ENCODE measurements at places on chromosomes 16 and 17.

- DNase-seq: no peak
Measured at GRCh38 chr16:26697807-26698206, 368.9 kb upstream of the C16orf82 start.

DNA sequence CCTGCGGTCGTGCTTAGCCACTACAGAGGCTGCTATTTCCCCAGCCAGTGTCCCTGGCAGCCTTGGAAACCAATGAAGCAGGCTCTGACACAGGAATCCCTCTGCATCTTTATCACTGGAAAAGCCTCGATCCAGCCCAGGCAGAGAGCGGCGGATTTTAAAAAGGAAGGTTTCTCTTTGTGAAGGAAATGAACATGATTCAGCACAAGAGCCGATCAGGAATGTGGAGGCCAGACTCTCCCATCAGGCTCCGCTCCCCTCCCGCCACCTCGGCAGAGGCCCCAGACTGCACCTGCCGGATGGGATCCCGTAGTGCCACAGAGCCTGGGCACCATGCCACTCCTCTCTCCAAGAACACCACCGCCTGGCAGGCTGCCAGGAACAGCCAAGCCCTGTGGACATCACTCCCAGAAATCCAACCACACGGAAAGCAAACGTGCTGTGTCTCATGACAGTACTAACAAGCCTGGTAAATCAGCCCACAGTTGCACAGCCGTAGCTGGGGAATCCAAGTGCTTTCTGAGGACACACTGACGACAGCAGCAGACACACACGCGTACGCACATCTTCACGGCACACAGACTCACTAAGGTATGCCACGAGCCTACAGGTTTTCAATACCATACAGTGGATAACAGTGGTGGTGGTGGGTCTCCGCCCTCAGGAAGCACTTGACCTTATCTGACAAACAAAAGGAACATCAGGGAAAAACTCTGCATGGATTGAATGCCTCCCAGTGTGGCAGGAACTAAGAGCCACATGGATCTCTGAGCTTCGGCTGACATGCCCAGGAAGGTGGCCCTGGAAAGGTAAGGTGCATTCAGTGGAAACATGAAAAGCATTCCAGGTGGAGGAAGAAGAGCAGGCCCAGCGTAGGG is 5.4 kb downstream of the LRRC75A start:
- no peak for DNase-seq

DNA sequence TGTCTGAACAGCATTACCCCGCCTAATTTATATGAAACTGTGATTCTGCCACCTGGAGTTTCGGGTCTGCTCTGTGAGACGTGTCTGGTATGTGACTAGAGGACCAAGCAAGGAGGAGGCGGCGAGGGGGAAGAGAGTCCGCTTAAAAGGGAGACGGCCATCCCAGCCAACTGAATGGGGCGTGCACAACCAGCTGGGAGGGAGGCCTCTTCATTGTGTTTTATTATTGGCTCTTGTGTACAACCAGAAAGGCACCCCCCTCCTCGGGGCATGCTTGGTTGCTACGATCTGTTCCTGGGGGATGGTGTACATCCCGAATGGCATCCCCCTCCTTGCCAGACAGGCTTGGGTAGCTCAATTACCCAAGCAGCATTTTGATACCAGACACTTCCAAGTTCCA is 384.5 kb upstream of the SALL1 start:
- no peak for DNase-seq

DNA sequence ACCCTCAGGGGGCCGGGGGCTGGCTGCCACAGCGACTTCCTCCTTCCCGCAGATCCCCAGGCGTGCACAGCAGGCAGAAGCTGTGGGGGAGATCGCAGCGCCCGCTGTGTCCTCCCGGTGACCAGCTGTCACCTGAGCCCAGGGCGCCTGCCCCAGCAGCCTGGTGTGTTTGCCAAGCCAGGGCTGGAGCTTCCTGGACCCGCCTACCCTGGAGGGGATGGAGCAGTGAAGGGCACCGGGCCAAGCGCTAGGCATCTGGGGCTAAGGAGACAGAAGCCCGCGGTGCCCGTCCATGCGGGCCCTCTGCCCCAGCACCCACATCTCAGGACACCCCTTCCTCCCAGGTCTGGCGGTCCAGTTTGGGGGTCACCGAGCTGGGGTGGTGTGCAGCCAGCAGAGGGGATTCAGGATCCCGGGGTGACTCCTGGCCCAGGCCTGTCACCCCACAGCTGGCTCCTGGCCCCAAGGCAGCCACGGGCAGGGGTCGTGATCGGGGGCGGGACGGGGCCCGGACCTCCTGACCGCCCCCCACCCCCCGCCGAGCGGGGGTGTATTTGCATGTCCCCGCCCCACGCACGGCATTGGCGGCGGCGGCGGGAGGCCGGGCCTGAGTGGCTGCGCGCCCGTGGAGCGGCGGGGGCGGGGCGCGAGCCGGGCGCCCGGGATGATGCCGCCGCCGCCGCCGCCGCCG is at the start of gene RAB26:
Gene RAB26 (plus strand): TSS at position 645 of the 691 bp plus-strand sequence. CDS start 159 bp downstream, outside the sequence.
- DNase-seq: peak; percentile 49

DNA sequence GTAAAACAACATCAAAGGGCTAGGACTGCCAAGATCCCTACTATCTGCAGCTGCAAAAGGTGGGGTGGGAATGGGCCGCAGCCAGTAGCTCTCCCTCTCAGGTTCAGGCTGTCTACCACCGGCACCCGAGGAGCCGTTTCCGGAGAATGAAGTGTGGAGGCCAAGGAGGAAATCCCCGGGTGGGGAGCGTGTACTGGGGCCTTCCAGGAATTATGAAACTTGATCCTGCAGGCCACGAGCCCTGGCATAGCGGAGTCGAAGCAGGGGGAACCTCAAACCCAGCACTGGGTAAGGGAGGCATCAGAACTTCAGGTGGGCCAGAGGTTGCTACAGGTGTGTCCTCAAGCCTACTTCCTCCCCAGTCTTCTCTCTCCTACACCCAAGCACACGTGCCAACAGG is 5.1 kb downstream of the INPP5K start:
- DNase-seq: no peak

GRCh38 chr16:28290859-28291254 is 1.5 kb upstream of the SBK1 start:
- DNase-seq: no peak

- DNase-seq: no peak
Measured at GRCh38 chr16:57299009-57299718, 14.7 kb upstream of the PLLP start.

DNA sequence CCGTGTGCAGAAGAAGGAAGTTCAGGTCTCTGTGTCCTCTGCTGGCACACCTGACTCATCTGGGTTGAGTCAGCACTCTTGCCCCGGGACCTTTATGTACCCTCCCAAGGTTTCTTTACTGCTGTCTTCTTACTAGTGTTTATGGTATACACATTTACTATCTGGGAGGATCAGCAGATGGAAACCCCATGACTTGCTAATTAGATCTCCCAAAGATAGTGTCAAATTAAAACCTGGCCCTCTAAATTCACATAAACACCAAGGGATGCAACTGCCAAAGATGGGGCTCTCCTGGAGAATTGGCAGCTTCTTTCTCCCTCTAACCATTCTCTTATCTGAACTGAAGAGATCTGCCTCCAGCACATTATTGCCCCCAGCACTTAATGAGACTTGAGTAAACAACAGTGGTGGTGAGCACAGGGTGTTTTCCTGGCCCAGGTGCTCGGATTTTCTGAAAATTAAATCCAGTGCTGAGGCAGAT is 718.1 kb upstream of the SOX9 start:
- DNase-seq: no peak

GRCh38 chr17:44307387-44308186 is 814 bp upstream of the RUNDC3A start:
- DNase-seq: no peak

DNA sequence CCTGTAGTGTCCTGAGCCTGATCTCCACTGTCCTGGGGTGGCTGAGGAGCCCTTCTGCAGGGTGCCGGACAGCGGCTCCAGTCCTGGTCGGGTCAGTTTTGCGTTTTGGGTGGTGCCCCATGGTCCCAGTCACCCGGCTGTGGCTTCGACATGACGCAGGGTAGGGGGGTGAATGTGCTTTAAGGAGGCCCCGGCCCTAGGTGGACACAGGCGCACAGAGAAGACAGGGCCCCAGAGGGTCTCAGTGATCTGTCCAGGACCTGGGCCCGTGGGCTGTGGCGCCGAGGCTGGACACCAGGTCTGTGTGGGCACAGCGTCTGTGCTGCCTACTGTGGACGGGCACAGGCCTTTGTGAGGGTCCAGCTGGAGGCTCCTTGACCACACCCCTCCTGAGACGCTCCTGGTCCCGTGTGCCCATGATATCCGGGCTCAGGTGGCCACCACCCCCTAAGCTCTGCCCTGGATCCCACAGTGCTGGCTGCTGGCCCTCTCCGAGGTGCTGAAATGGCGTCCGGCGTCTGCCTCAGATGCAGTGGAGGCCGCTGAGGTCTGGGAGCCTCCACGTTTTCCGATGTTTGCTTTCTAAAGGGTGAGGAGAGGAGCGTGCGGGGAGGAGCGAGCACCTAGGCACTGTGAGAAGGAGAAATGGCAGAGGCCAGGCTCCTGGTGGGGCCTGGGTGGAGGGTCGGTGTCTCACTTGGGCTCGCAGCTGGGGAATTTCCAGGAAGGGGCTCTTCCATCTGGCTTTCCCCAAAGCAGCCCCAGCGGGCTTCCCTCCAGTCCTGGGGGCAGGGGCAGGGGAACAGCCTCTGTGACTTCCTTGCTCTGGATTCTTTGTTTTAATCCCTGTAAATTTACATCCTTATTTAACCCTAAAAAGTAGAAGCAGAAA is 56.1 kb upstream of the ACSF3 start:
- peak; percentile 34 for DNase-seq

GRCh38 chr16:62644030-62644812 is 608.0 kb upstream of the CDH8 start:
- DNase-seq: no peak

DNA sequence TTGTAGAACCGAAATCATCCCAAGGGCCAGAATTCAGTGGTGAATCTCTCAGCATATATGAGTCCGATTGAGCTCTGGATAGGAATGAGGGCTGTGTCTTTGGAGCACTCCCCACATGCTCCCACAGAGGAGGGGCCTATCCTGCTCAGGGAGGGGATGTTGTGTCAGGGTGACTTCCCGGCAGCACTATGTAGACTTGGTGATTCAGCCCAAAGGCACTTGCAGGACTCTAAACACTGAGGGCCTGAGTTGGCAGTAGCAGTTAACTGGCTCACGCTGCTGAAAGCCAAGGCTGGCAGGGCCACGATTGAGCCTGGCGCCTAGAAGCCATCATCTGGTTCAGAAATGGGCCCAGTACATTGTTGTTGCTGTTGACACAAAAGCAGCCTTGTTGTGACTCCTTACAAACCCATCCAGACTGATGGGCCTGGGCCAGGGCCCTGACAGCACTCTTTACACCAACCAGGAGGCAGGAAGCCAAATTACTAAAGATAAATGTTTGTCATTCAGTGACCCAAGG is 31.9 kb downstream of the NMT1 start:
- no peak for DNase-seq

DNA sequence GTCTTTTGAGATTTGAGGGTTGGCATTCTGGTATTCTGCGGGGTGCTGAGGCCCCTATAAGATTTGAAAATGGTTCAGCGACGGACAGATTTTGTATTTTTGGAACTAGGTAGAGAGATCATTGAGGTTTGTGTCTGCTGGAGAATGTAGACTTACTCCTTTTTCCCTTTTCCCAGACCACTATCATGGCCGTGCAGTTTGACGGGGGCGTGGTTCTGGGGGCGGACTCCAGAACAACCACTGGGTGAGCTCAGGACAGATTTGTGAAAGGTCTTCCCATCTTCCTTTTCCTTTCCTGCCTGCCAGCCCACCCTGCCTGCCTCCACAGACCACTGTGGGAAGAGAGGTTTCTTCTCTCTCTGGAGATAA is 572 bp downstream of the PSMB6 start:
- no peak for DNase-seq

GRCh38 chr17:45116434-45117016 is 15.8 kb downstream of the PLCD3 start:
- no peak for DNase-seq

DNA sequence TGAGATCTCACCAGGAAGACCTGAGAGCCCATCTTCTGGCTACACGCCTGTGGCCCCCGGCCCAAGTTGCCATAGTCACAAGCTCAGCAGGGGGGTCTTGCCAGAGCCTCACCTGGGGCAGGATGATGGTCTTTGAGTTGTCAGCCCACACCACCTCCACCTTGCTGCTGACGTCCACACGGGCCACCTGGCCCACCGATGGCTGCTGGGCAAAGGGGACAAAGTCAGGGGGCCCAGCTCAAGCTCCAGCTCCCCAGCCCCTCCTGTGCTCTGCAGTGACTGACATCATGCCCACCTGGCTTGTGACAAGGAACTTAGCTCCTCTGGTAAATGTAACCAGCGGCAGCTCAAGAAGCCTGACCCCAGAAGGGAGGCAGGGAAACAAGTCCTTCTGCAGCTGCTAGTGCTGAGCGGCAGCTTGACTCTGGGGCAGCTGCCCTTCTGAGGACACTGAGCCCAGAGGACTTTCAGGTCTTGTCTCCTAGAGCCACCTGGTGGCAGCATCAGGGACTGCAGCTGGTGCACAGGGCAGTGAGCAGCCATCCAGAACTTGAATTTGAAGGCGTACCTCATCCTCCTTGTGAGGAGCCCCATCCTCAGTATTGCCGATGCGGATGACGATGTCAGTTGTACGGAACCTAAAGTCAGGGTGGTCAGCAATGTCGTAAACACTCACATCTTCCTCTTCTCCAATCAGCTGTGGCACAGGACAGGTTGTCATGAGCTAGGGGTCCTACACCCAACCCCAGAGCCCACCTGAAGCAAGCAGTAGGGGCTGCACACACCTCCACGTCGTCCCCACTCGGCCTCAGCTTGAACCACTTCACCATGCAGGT is 13.5 kb downstream of the SPHK1 start:
- peak; percentile 87 for DNase-seq

GRCh38 chr16:68298907-68299561 is 11.7 kb downstream of the SLC7A6OS start:
- no peak for DNase-seq

DNA sequence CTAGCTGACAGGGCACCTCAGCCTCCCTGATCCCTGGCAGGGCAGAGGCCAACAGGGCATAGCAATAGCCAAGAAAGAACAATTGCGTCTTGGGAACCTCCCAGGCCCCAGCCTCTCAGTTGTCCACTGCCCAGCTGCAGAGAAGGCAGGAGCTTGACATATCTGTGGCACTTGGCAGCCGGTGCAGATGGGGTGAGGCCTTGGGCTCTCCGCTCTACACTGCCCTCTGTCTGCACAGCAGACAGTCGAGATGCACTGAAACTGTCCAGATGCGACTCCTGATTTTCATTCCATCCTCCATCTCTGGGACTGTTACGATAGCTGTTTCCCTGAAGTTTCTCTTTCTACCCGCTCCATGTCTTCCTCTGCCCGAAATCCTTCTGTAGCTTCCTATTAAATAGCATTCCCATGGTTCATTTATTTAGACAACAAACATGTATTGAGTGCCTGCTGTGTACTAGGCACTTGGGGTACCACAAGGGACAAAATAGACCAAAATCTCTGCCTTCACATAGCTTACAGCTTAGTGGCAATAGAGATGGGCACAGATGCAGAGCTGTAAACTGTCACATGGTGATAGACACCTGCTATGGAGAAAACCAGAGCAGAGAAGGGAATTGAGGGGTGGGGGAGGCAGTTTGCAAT is 3.3 kb downstream of the POLR3E start:
- peak; percentile 38 for DNase-seq

GRCh38 chr16:68147444-68147843 is 62.3 kb downstream of the NFATC3 start:
- DNase-seq: no peak

Data from activated CD4-positive, alpha-beta T cell treated with anti-CD3 and anti-CD28 coated beads, Interleukin-2, amount 50 U/mL, for 1 hour (primary cell).